ENCODE measurements at places on chromosomes 4 and X. TPM values are rescaled to one million over a fixed set of nuclear protein-coding genes. Genes with fewer than 3 reads are reported as not detected.

DNA sequence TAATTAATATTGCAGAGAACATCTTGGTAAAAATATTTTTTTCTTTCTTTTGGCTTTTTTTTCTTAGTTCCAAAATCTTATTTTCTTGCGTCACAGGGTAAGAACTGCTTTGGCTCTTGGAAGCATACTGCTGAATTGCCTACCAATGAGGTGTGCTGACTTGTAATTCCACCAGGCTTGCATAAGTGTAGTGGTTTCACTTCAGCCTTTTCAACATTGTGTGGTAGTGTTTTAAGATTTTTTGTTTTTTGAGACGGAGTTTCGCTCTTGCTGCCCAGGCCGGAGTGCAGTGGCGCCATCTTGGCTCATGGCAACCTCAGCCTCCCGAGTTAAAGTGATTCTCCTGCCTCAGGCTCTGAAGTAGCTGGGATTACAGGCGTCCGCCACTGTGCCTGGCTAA is 42.4 kb downstream of the N4BP2 start:
- no peak for DNase-seq
- no peak overlapping the region for H3K4me3 ChIP-seq
- H3K27ac ChIP-seq: no peak overlapping the region

The C1QTNF7 gene
- total RNA-seq: not detected

DNA sequence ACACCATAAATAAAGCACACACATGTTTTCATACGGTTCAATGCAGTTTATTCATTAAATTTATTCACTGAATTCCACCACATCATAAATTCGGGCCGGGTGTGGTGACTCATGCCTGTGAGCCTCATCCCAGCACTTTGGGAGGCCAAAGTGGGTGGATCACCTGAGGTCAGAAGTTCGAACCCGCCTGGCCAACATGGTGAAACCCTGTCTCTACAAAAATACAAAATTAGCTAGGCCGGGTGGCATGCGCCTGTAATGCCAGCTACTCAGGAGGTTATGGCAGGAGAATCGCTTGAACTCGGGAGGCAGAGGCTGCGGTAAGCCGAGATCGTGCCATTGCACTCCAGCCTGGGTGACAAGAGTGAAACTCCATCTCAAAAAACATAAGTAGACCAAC is 131.6 kb downstream of the PDS5A start:
- no peaks in the 10 kb centered on the region for H3K27me3 ChIP-seq
- H3K36me3 ChIP-seq: peaks cover 27% of the 10 kb centered on the region
- H3K27ac ChIP-seq: no peak overlapping the region
- DNase-seq: peak; percentile 36
- H3K4me3 ChIP-seq: no peak overlapping the region

DNA sequence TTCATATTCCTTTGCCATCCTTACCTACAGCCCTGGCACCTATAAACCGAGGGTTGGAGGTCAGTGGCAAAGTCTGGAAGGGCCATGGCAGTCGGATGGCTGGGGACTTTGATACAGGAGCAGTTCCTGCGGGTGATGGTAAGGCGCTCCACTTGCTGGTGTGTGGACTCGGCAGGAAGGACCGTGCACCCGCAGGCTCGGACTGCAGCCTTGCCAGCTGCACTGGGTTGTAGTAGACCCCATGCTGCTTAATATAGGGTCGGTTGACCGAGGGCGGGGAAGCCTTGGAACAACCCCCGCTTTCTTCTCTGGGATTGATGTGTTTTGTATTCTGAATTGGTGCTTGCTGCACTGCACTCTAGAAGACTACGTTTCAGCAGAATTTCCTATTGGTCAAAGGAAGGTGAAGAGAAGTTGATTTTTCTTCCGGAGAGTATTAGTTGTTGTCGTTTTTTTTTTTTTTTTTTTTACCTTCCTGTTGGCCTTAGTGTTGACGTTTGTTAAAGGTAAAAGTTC is 638 bp downstream of the BLTP1 start:
- peak; percentile 25 for DNase-seq
- H3K4me3 ChIP-seq: peak overlapping the region; percentile 95
- H3K36me3 ChIP-seq: no peaks in the 10 kb centered on the region
- H3K4me1 ChIP-seq: peaks cover 8% of the 10 kb centered on the region

DNA sequence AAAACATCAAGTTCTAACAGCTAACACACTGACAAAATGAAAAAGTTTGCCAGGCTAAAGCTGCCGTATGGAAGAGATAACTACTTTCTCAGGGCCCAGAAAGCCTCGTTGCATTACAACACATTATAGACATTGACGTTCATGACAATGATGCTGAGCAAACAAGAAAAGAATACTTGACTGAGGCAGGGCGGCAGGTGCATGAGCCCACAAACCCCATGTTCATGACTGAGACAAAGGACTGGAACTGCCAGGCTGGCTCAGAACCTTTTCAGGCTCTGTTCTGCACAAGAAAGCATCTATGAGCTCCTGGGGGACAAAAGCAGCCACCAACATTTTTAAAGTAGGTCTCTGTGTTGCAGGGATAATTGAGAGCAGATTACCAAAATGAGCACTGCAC is 13.6 kb downstream of the TLR6 start:
- no peak for DNase-seq
- no peak overlapping the region for H3K4me3 ChIP-seq
- no peaks in the 10 kb centered on the region for H3K4me1 ChIP-seq
- H3K27ac ChIP-seq: no peak overlapping the region
- no peaks in the 10 kb centered on the region for H3K36me3 ChIP-seq

The NPFFR2 gene
- 0.64 TPM for total RNA-seq

DNA sequence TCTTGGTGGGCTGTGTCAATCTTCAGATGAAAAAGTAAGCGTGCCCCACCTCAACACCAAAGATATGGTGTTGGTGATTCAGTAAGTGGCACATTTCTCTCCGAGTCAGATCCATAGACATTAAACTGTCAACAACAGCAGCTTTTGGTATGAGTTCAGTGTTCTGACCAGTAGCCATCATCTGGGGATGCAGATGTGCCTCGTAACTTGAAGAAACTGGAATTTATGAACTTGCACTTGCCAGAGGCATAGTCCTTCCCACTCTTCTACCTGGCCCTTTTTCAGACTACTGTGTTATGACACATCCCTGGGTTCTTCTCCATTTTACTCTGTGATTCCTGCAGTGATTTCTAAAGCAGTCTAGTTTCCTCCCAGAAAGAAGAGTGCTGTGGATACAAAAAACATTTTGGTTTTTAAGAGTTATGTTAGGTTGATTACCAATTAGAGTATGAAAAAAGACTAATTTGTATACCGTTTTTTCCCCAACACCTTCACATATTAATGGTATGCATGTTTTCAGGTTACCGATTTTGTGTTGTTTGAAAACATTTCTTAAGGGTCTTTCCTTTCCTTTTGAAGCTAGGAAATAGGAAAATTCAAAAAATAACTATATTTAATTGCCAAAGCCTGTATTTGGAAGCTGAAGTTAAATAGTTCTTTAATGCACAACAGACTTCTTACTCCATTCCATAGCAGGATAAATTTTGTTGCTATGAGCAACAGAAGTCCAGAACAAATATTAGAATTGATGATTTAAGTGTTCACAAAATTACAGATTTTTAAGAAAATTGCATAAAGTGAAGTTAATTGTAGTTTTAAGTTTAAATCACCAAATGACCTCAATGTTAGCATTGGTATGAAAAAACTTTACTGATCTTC is 39.3 kb downstream of the NUDT6 start:
- H3K4me3 ChIP-seq: no peak overlapping the region
- H3K4me1 ChIP-seq: no peaks in the 10 kb centered on the region
- no peaks in the 10 kb centered on the region for H3K27me3 ChIP-seq
- no peak overlapping the region for H3K27ac ChIP-seq

All from astrocyte (in vitro differentiated cells and primary cell).